HCT116 (cell line): ENCODE measurements at places on chromosomes 6 and 20.

GRCh38 chr6:113141901-113142300, 715.2 kb upstream of the MARCKS start:
- no peak for DNase-seq

DNA sequence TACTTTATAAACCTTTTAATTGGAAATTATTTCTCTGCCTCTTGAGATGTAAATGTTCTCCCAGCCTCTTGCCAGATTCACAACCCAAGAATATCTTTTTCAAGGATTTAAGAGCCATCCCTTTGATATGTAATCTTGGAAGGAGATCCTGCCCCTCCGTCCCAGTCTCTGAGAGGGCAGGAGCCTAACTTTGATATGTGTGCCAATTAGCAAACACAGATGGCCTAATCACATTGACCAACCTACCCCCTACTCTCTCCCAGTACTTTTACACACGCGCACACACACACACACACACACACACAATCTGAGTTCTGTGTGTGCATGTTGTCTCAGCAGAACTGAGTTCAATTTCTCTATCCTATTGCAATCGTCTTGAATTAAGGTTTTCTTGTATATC, 623.8 kb downstream of the PHF3 start:
- no peak for DNase-seq

- peak; percentile 33 for DNase-seq
Observed at GRCh38 chr20:49608752-49609670, 41.1 kb upstream of the PTGIS start.

GRCh38 chr6:21594416-21595281, 1.1 kb downstream of the SOX4 start:
- DNase-seq, result no peak

DNA sequence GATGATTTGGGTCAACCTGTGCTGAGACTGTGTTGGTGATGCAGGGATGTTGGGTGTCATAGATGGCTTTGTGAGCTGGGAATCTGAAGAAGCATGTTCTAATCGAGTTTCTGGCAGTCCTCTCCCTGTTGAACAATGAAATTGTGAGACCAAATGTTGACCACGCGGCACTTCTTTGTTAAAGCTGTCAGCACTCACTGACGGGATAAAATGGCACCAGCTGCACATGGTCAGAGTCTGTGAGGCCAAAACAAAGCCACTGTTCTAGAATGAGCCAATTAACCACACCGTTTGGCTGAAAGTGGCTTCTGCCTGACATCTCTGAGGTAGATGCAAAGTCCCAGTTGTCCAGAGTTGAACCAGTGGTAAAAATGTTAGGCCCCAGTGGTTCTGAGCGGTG, 562.2 kb downstream of the KIF16B start:
- no peak for DNase-seq

DNA sequence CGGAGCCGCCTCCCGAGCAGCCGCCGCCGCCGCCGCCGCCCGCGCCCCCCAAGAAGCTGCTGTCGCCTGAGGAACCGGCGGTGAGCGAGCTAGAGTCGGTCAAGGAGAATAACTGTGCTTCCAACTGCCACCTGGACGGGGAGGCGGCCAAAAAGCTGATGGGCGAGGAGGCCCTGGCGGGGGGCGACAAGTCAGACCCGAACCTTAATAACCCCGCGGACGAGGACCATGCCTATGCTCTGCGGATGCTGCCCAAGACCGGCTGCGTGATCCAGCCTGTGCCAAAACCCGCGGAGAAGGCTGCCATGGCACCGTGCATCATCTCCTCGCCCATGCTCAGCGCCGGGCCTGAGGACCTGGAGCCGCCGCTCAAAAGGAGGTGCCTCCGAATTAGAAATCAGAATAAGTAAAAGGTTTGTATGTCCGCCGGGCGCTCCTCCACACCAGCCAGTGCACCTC, 145.2 kb downstream of the SOBP start:
- DNase-seq, result no peak

DNA sequence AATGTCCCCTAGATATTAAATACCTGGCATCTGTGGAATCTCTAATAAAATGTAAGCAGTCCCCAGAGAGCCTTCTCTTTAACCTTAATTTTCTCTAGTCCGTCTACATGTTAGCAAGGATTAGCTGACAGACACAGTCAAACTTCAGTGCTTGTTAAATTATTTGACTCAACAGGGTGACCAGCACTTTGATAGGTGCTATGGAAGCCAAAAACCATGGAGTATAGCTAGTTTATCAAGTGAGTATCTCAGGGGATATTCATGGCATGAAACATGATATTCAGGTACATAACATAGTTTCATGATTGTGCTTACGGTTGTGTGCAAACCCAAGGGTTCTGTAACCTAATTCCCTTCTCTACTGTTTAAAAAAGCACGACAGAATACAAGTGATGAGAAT, 3.9 kb downstream of the RHAG start:
- no peak for DNase-seq

GRCh38 chr20:1810926-1811620, 84.1 kb upstream of the SIRPA start:
- DNase-seq, result no peak

- DNase-seq, result no peak
Observed at GRCh38 chr6:32799168-32799567, 17.6 kb downstream of the HLA-DOB start.

DNA sequence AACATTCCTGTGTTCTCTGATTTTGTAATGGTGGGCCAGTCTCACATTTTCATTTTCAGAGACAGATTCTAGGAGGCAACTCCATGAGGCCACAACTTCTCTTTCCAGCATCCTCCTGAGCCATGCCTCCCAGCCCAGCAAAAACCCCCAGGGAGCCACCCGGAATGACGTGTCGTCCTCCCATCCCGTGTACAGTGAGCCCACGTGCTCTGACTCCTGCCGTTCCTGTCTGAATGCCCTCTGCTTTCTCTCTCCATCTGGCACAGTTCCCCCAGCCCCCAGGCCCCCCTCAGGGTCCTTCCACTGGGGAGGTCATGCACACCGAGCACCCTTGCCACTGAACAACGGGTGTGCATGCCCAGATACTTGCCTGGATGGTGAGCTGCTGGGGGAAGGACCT, 38.0 kb downstream of the C20orf203 start:
- no peak for DNase-seq

- no peak for DNase-seq
Observed at GRCh38 chr6:9704989-9705388, 709.9 kb downstream of the TFAP2A start.

GRCh38 chr20:44650771-44651433, 597 bp downstream of the ADA start:
- DNase-seq, result no peak

GRCh38 chr6:75493400-75494064, at the start of gene FILIP1:
TSS of gene FILIP1 (minus strand) at chr6:75493800. CDS start at chr6:75414972, 78,828 bp downstream.
- DNase-seq, result no peak

- no peak for DNase-seq
Observed at GRCh38 chr20:61253640-61254511, 1.8 kb downstream of the CDH4 start.

- DNase-seq, result no peak
Observed at GRCh38 chr20:42754706-42755105, 435.0 kb downstream of the PTPRT start.

DNA sequence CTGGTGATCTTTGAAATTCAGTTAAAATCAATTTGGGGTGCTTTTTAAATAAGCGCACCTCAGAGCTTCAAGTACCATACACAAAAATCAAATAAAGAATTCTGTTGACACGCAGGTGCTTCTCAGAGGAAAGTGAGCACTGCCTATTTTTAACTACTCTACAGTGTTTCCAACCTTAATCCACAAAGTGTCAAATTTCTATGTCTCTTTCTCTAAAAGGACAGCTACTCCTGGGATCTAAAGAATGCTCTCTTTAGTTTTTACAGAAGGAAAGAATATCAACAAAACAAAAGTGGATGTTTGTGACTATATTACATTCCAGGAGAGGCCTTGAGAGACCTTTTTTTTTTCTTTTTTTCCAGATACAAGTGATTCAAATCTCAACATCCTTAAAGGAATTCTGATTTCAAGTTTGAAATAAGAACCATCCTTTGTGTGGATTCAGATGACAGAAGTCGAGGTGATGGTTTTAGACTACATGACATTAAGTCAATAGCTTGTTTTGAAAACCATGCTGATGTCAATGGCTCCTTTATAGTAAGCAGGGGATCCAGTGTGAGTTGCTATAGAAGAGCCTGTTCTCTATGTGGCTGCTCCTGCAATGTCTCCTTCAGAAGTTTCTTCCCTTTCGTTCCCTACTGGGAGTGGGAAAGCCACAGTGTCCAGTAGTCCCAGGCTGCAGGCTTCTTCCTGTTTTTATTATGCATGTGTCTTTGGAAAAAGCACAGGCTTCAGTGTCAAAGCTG, 67.2 kb upstream of the DEFB112 start:
- no peak for DNase-seq

DNA sequence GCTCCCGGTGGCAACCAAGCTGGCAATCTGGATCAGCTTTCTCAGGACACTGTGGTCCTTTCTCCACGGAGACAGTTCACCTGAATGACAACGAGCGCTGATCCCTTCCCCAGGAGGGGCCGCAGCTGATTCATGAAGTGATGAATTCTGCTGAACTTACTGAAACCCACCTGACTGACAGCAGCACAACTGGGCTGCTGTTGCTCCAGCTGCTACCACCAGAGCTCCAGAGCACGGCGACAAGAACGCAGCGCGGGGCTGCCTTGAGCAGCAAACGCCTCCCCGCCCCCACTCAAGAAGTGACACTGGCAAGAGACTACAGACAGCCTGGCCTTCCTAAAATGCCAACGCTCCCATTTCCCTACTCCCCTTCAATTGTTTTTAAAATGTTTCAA, 10.0 kb downstream of the PXDC1 start:
- no peak for DNase-seq

GRCh38 chr6:10403385-10404106, 11.3 kb downstream of the TFAP2A start:
- DNase-seq, result no peak

GRCh38 chr20:46359233-46359751, 47.1 kb downstream of the ELMO2 start:
- DNase-seq, result no peak

- no peak for DNase-seq
Observed at GRCh38 chr6:111718990-111719389, 113.3 kb upstream of the TRAF3IP2 start.

DNA sequence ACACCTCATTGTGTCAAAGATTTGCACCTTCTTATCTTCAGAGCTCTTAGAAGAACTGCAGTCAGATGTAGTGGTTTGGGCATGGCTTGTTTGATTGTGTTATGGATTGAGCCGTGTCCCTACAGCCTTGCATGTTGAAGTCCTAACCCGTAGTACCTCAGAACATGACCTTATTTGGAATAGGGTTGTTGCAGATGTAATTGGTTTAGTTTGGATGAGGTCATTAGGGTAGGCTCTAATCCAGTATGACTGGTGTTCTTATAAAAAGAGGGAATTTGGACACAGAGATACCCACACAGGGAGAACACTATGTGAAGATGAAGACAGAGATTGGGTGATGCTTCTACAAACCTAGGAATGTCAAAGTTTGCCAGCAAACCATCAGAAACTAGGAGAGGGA, 35.4 kb upstream of the PHACTR2 start:
- no peak for DNase-seq

DNA sequence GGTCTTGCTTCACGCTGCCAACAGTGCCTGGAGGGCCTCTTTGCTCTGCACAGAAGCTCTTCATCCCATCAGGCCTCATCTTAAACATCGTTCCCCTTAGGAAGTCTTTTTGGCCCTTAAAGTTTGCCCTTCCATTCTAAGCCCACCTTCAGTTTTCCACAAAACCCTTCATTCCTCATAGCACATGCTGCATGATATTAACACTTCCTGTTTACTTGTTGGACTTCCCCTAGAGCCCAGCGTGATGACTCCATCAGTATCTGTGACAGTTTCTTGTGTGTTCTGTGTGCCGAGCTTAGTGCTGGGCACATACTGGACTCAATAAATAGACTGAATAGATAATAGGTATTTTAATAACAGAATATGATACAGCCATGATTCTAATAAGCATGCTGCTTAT, 2.2 kb downstream of the NT5DC1 start:
- DNase-seq, result no peak

- DNase-seq, result no peak
Observed at GRCh38 chr20:33684533-33685327, 1.5 kb downstream of the E2F1 start.
